ENCODE measurements at places on chromosomes 5 and 9.

DNA sequence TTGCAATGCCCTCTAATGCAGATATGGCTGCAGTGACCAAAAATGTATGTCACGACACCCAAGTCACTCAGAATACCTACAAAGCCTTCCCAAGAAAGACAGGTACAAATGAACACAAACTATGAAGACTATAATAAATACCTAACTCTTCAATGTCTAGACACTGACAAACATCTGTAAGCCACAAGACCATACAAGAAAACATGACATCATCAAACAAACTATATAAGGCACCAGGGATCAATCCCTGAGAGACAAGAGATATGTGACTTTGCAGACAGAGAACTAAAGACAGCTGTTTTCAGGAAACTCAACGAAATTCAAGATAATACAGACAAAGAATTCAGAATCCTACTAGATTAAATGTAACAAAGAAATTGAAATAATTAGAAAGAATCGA, 603.7 kb downstream of the CDH9 start:
- no peak overlapping the region for H3K4me3 ChIP-seq
- DNase-seq: no peak
- no peaks in the 10 kb centered on the region for H3K36me3 ChIP-seq
- H3K27me3 ChIP-seq: no peaks in the 10 kb centered on the region
- no peak overlapping the region for H3K27ac ChIP-seq
- H3K4me1 ChIP-seq: no peaks in the 10 kb centered on the region

DNA sequence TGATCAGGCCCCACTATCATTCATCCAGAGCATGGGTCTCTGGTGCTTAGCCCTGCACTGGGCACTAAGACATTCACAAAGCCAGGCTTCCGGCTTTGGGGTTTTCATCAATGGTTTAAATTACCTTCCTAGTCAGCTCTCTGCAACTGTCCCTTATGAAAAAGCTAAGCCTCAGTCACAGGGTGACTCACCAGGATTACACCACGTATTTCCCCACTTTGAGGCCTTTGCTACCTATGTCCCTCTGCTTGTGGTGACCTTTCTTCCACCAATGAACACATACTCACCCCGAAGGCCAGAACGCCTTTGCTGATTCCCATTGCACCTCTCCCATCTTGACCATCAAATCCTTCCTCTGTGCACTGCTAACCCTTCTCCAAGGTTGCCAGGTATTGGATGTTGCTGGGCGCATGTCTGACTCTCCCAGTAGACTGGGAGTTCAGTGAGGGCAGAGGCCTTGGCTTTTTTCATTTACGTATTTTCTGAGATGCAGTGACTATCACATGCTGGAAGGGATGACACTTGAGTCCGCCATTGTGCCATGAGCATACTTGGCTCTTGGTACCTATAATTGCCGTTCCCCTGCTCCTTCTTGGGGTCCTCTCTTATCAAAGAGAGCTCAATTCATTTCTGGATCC, 58.7 kb upstream of the TNFSF8 start:
- H3K4me3 ChIP-seq: no peak overlapping the region
- H3K27ac ChIP-seq: peak overlapping the region; percentile 97
- peaks cover 59% of the 10 kb centered on the region for H3K4me1 ChIP-seq
- no peak for DNase-seq

GRCh38 chr5:102283102-102283797, 12.8 kb downstream of the SLCO4C1 start:
- no peak overlapping the region for H3K27ac ChIP-seq
- no peak overlapping the region for H3K4me3 ChIP-seq
- no peak for DNase-seq

DNA sequence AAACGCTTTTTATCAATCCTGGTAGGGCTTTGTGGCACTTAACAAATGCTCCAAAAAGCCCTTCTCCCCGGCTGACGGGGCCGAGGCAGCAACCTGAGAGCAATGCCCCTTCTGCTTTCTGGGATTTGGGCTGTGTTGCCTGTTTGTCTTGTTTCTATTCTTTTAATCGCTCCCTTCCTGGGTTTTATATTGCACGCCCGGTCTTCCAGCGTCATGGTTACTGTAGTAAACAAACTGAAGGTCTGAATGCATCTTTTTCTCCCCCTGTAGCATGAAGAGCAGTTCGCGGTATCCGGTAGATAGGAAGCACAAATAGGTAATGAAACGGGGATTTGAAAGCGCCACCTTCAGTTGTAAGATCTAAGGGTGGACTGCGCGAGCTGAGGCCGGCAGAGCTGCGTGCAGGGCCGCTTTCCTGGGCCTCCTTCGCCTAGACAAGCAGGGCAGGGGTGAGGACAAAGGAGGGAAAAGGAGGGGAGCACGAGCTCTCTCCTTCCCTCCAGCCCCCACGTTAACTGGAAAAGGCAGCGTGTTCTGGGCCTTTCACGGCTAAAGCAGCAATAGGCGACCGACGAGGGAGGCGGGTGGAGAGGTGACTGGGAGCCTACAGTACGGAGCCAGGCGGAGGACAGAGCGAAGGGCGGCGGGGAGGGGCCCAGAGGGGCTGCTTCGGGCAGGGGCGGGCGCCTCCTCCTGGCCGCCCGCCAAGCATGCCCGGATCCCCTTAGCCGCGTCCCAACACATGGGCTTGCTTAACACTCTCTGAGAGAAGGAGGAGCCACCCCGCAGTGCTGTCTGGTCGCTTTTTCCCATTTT, 49.3 kb upstream of the ZNF366 start:
- H3K27ac ChIP-seq: no peak overlapping the region
- H3K27me3 ChIP-seq: peaks cover 36% of the 10 kb centered on the region
- peak overlapping the region; percentile 60 for H3K4me3 ChIP-seq
- H3K36me3 ChIP-seq: no peaks in the 10 kb centered on the region

- no peak for DNase-seq
- H3K27me3 ChIP-seq: no peaks in the 10 kb centered on the region
- H3K36me3 ChIP-seq: no peaks in the 10 kb centered on the region
- H3K27ac ChIP-seq: no peak overlapping the region
- no peaks in the 10 kb centered on the region for H3K4me1 ChIP-seq
Observed at GRCh38 chr9:30697958-30698357, 1686.5 kb upstream of the ACO1 start.

- H3K4me1 ChIP-seq: peaks cover 93% of the 10 kb centered on the region
- peak overlapping the region; percentile 47 for H3K4me3 ChIP-seq
- H3K36me3 ChIP-seq: peaks cover 100% of the 10 kb centered on the region
Observed at GRCh38 chr5:170288551-170288950, 9.0 kb downstream of the LCP2 start.

GRCh38 chr5:138033386-138033808, 518 bp upstream of the FAM13B start:
- H3K4me1 ChIP-seq: peaks cover 56% of the 10 kb centered on the region
- peak overlapping the region; percentile 99 for H3K4me3 ChIP-seq
- DNase-seq: no peak
- peaks cover 25% of the 10 kb centered on the region for H3K36me3 ChIP-seq
- no peaks in the 10 kb centered on the region for H3K27me3 ChIP-seq

GRCh38 chr5:159231167-159231566, 21.8 kb upstream of the RNF145 start:
- H3K27me3 ChIP-seq: peaks cover 15% of the 10 kb centered on the region
- H3K27ac ChIP-seq: no peak overlapping the region
- H3K36me3 ChIP-seq: no peaks in the 10 kb centered on the region
- H3K4me3 ChIP-seq: no peak overlapping the region
- peaks cover 2% of the 10 kb centered on the region for H3K4me1 ChIP-seq

DNA sequence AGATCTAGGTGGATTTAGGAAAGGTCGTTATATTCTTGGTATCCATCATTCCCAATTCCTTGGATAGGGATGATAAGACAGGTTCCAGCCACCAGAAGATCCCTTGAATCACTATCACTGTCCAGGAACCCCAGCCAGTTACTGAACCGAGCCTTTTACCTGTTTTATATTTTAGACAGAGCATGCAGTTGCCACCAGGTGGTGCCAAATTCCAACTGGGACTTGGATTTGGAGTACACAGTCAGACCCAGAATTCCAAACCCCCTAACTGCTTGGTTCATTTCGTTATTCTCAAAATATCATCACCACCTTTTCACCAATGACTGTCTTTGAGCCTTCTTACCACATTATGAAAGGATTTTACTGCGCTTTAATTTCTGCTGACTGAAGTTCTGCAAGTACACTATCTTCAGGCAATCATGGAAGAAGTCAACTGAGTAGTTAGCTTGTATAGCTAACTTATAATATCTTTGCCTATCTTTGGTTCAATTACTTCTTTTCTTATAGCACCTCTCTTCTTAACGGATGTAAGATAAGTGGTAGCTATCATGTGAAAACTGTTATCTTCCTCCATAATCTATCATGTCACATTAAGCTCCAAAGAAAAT, 191.8 kb downstream of the PRR16 start:
- DNase-seq: no peak
- no peak overlapping the region for H3K27ac ChIP-seq
- H3K4me1 ChIP-seq: no peaks in the 10 kb centered on the region
- H3K36me3 ChIP-seq: no peaks in the 10 kb centered on the region
- H3K4me3 ChIP-seq: no peak overlapping the region
- no peaks in the 10 kb centered on the region for H3K27me3 ChIP-seq

DNA sequence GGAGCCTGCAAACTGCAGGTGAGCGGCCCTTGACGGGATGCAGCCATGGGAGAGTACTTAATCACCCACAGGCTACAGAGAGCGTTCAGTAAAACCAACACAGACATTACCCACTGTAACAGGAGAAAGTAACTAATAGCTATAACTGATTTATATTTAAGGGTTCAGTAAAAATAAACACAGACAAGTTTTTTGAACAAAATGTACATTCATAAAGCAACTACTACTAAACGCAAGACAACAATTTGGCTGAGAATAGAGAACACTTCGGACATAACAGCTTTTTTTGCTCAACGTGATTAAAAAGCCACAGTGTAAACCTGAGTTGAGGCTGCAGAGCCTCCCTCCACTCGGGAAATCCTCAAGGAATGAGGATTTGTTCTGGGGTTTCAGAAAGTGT, 61.7 kb downstream of the LIFR start:
- H3K36me3 ChIP-seq: no peaks in the 10 kb centered on the region
- H3K27me3 ChIP-seq: peaks cover 12% of the 10 kb centered on the region

- no peaks in the 10 kb centered on the region for H3K36me3 ChIP-seq
- H3K27ac ChIP-seq: no peak overlapping the region
- H3K4me1 ChIP-seq: no peaks in the 10 kb centered on the region
- H3K4me3 ChIP-seq: no peak overlapping the region
Observed at GRCh38 chr5:36655161-36655560, 48.8 kb downstream of the SLC1A3 start.

DNA sequence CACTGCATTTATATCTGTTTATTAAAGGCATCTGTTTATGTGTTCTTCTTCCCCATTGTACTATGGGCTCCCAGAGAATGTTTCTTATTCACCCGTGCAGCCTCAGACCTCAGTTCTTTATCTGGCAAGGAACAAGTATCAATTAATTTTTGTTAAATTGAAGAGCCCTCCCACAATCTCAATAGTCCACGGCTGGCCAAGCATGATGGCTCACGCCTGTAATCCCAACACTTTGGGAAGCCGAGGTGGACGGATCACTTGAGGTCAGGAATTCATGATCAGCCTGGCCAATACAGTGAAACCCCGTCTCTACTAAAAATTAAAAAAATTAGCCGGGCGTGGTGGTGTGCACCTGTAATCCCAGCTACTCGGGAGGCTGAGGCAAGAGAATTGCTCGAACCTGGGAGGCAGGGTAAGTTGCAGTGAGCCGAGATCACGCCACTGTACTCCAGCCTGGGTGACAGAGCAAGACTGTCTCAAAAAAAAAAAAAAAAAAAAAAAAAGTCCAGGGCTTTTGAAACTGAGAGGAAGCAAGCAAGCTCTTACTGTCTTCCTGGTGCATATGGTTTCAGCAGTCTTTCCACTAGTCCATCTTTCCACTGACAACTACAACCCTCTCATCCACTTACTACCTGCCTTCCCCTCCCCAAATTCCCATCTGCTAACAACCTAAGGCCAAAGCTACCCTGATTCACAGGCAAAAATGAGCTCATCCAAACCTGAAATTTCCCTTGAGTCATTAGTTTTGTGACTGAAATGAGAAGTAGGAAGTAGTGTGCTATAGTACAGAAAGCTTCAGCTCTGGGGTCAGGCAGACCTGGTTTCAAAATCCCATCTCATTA, 2.3 kb upstream of the HK3 start:
- peaks cover 17% of the 10 kb centered on the region for H3K4me1 ChIP-seq
- DNase-seq: no peak
- no peaks in the 10 kb centered on the region for H3K27me3 ChIP-seq
- H3K4me3 ChIP-seq: no peak overlapping the region

DNA sequence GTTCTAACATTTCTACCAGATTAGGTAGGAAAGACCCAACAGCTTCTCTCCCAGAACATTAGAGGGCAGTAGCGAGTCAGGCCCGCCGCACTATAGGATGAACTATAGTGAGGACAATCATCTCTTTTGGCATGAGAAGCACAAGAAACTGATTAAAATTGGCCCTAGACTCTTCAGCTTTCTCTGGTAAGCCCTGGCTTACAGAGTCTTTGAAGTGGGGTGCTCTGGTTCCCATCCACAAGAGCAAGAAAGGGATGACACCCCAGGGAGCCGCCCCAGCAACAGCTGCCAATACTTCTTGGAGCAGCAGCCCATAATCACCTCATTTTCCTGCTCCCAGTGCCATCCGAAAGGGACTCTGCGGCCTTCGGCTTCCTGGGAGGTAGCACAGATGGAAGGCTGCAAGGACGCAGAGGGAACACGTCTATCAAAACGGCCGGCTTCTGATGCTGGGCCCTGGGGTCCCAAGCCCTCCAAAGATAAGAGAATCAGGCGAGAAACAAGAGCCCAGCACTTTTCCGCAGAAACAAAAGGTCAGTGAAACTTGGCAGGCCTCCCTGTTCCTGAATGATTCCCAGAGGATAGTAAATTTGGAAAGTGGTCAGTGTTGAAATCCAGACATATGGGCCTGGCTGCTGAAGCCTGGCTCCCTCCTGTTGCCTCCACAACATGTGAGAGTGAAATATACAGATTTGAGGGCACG, 69.3 kb downstream of the HSD17B3 start:
- H3K36me3 ChIP-seq: no peaks in the 10 kb centered on the region
- H3K27ac ChIP-seq: no peak overlapping the region
- DNase-seq: no peak
- H3K4me1 ChIP-seq: peaks cover 1% of the 10 kb centered on the region
- no peak overlapping the region for H3K4me3 ChIP-seq
- H3K27me3 ChIP-seq: peaks cover 40% of the 10 kb centered on the region

DNA sequence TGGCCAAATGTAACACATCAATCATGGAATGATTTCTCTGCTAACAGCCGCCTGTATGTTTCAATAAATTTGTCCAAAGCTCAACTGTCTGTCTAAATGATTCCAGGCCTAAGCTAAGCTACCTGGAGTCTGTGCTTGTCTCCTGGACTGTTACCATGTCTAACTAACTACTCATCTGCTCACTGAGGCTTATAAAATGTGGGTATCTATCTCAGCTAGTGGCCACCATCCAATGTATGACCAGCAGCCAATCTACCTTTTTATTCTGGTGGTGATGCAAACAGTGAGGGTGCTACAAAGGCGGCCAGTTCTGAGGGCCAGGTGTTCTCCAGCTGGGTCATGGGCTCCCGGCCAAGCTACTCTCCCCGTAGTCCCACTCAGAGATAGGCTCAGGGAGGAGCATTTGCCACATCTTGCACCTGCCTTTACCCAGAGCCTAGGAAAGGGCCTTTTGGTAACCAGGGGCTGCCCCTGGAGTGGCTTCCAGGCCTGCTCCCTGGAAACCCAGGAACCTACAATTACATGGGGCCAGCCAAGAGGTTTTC, 59.1 kb downstream of the PFDN1 start:
- peaks cover 12% of the 10 kb centered on the region for H3K4me1 ChIP-seq
- peaks cover 12% of the 10 kb centered on the region for H3K36me3 ChIP-seq
- no peaks in the 10 kb centered on the region for H3K27me3 ChIP-seq
- H3K4me3 ChIP-seq: no peak overlapping the region

Measured in activated T-helper 2 cell treated with anti-CD3 and anti-CD28 coated beads, Interferon-gamma antibody, Interleukin-2, Interleukin-4, amounts not matched to agents 10 μg/mL and 5 μg/mL and 100 μg/mL, durations not matched to agents 14 hours and 24 hours and 36 hours (primary cell).